ENCODE measurements at places on chromosomes 4 and X. TPM values are rescaled to one million over a fixed set of nuclear protein-coding genes. Genes with fewer than 3 reads are reported as not detected.
A peak's percentile ranks its signal among the peaks of the same experiment; 100 is the strongest.

- no peak for DNase-seq
Measured at GRCh38 chr4:125268068-125268755, 46.5 kb upstream of the FAT4 start.

DNA sequence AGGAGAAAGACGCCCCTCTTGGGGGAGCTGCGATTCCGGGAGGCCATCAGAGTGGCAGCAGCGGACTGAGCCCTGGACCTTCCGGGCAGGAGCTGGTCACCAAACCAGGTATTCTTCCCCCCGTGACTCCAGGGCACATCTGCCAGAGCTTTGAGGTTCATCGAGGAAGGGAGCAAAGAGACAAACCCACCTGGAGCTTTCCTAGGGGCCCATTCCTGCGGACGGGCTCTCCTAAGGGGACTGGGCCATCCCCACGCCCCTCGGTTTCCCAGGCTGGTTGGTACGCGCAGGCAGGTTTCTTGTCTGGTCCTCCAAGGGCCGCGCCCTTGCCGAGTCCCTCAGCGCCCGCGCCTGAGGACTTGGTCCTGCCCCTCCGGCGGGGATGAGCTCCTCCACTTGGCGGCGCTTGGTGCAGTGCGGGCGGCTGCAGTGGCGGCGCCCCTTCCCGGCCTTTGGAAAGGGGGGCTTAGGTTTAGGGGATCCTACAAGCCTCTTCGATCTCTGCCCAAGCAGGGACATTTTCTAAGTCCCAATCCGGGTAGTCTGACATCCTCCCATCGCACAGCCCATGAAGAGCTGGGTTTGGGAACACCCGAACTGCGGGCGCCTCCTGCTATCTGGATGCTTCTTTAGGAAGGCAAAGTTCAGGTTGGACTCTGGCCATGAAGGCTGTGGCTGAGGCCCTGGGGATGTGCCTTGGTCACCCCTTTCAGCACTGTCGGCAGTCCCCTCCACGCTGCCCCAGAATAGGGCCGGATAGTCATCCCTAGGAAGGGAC is 538 bp downstream of the STBD1 start:
- peak; percentile 15 for DNase-seq

FHDC1 gene
- 9.0 TPM for polyA plus RNA-seq

DNA sequence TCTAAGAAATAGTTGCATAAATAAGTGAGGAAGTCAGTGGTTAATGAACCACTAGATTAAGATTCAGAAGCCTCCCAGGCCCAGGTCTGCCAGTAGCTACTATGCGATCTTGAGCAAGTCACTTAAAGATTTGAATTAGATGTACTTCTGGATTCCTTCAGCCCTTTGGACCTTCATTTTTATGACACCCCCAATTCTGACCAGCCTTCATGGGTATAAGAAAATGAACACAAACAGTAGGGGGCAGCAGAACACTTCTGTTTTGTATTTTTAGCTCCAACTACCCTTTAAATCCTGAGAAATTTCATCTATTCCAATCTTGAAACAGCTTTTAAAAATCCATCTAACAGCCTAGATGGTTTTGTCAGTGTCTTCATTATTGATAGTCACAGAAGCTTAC is 19.0 kb downstream of the TMEM47 start:
- DNase-seq, result no peak

WWC2 gene
- polyA plus RNA-seq, result 68.1 TPM

PCDH18 gene
- 123 TPM for polyA plus RNA-seq

CT45A2 gene
- 0.97 TPM for polyA plus RNA-seq

GRCh38 chr4:99790796-99791617 is 25.6 kb upstream of the DAPP1 start:
- no peak for DNase-seq

- DNase-seq, result no peak
Measured at GRCh38 chrX:72296991-72297390, 8.7 kb downstream of the CITED1 start.

- no peak for DNase-seq
Measured at GRCh38 chr4:81807386-81807785, 335.7 kb upstream of the RASGEF1B start.

GRCh38 chr4:146342600-146343192 is 128.4 kb downstream of the REELD1 start:
- DNase-seq, result peak; percentile 42
